ENCODE measurements at places on chromosomes 4 and X. TPM values are rescaled to one million over a fixed set of nuclear protein-coding genes. Genes with fewer than 3 reads are reported as not detected.

TKTL2 gene
- not detected for total RNA-seq

GATA1 gene
- 32.6 TPM for total RNA-seq

TREX2 gene
- 4.3 TPM for total RNA-seq

ETFDH gene
- 17.2 TPM for total RNA-seq

GIMD1 gene
- not detected for total RNA-seq

TMPRSS11A gene
- total RNA-seq: not detected

GEMIN8 gene
- total RNA-seq: 22.4 TPM

BTC gene
- 0.27 TPM for total RNA-seq

ADH5 gene
- 55.5 TPM for total RNA-seq

WDR17 gene
- total RNA-seq: 3.2 TPM

SLIT2 gene
- under 0.01 TPM for total RNA-seq

MGARP gene
- total RNA-seq: not detected

MAGEA8 gene
- total RNA-seq: not detected

All from hematopoietic multipotent progenitor cell (in vitro differentiated cells).